ENCODE measurements at places on chromosomes 6 and 20. TPM values are rescaled to one million over a fixed set of nuclear protein-coding genes. Genes with fewer than 3 reads are reported as not detected.

GRCh38 chr20:20084296-20084752, 32.0 kb downstream of the CFAP61 start:
- no peak for DNase-seq

GRCh38 chr6:56851541-56852259, 103.2 kb upstream of the BEND6 start:
- peak; percentile 91 for DNase-seq

GRCh38 chr6:129324345-129324744, 385.6 kb downstream of the ARHGAP18 start:
- no peak for DNase-seq

GRCh38 chr6:3276174-3277167, 17.7 kb downstream of the PSMG4 start:
- DNase-seq = no peak

DNA sequence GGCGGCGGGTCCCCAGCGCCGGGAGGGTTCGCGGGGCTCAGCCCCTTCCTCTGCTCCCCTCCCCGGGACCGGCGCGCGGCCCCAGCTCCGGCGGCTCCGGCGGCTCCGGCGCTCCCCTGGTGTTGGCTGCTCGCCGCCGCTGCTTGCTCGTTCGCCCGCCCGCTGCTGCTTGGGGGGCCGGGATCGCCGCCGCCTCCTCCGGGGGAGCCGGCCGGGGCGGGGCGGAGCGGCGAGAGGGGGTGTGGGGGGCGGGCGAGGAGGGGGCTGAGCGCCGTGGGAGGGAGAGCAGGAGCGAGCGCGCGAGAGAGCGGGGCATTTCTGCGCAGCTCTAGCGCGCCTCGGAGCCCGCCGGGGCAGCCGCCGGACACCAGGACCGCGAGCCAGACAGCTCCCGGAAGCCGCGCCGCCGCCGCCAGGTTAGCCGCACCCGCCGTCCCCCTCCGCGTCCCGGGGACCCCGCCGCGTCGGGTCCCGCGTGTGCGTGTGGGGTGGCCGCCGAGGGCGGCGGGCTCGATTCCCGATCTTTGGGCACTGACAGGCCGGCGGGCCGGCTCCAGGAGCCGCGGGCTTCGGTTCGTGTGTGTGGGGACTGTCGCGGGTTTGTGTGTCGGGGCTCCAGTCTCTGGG, 62.0 kb upstream of the EPB41L1 start:
- DNase-seq = no peak

GRCh38 chr20:22346716-22347115, 237.7 kb downstream of the FOXA2 start:
- no peak for DNase-seq

PPP1R11 gene
- total RNA-seq = 59.2 TPM

GRCh38 chr6:151323791-151324487, 67.4 kb downstream of the ZBTB2 start:
- DNase-seq = peak; percentile 76

GRCh38 chr6:2796861-2797260, 31.7 kb downstream of the WRNIP1 start:
- no peak for DNase-seq

WFDC5 gene
- not detected for total RNA-seq

NR2E1 gene
- 0.13 TPM for total RNA-seq

- DNase-seq = no peak
These were observed 370.6 kb downstream of the CD83 start for GRCh38 chr6:14488180-14488579.

ZC3H12D gene
- 0.26 TPM for total RNA-seq

DNA sequence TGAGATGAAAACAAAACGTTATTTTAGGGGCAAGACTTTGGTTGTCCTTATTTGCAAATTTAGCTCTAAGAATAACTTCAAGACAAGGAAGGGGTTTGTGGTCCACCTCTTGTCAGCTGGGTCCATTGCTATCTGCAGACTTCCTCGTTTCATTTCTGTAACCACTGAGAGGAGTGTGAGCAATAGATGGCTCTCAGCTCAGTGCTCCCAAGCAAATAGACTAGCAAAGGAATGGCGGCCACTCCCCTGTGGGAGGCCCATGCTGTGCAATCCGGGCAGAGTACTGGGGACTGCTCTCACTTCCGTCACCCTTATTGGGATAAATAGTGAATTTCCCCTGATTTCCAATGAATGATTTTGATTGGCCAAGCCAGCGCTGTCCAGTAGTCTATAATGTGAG, 176.6 kb downstream of the ZDHHC14 start:
- no peak for DNase-seq

MACROD2 gene
- total RNA-seq = 1.2 TPM

WASF1 gene
- 63.9 TPM for total RNA-seq

DNA sequence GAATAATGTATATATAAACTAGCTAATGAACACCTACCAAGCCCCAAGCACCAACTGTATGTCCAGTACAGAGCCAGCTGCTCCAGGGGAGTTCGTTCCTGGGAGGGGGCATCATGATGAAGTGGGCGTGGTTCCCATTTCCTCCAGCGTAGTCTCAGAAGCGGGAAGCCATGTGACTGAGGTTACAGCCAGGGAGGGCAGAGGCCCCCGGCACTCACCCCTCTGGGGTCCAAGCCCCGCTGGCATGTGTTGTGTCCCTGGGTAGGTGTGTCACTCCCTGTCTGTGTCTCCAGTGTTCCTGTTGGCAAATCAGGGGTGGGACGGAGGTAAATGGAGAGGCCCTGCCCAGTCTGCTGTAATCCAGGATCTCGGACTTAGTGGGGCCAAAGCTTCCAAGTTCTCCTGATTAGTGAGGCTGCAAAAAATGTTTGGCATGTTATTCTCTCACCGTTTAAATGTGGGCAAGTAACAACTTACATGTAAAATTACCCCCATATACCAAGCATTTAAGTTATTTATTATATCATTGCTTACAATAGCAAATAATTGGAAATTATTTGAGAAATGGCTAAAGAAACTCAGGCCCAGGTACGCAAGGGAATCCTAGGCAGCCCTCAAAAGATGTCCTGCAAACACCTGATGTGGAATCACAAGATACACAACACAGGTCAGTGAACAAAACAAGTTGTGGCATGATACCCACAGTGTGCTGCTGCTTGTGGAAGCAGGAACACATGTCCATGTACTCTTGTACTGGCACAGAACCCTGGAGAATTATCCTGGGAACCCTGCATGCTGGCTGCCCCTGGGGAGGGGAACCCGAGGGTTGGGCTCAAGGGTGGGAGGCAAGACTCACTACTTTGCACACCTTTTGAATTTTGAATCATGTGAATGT, 22.2 kb downstream of the FAM110A start:
- DNase-seq = no peak

- DNase-seq = no peak
These were observed 176.4 kb upstream of the BMP2 start for GRCh38 chr20:6590891-6591637.

NNAT gene
- total RNA-seq = not detected

SLCO4A1 gene
- total RNA-seq = 167 TPM

- no peak for DNase-seq
These were observed 55.7 kb upstream of the PHACTR2 start for GRCh38 chr6:143621876-143622605.

MMP24 gene
- total RNA-seq = 7.1 TPM

CAGE1 gene
- not detected for total RNA-seq

DNA sequence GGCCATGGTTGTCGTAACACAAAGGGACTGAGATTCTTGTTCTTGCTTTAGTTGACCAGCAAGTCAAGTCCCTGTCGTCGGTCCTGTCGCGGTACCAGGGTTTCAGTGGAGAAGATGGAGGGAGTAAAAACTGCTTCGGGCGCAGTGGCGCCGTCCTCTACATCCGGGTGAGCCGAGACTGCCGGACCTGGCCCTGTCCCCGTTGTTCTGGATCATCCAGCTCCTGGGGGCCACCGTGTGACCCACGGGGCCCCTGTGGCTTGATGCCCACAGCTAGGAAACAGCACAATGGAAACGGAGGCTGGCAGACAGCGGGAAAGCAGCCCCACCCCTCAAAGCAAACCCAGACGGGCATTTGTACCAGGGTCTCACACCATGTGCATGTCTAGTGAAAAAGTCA, 15.0 kb downstream of the MTG2 start:
- no peak for DNase-seq

SIRPG gene
- total RNA-seq = not detected

C20orf202 gene
- total RNA-seq = not detected

TUBB2A gene
- 33.3 TPM for total RNA-seq

Measured in Panc1 (cell line).